Tibial nerve (tissue), 4 donors: ENCODE measurements at places on chromosomes 5 and 9. TPM values are rescaled to one million over a fixed set of nuclear protein-coding genes. Genes with fewer than 3 reads are reported as not detected.

DNA sequence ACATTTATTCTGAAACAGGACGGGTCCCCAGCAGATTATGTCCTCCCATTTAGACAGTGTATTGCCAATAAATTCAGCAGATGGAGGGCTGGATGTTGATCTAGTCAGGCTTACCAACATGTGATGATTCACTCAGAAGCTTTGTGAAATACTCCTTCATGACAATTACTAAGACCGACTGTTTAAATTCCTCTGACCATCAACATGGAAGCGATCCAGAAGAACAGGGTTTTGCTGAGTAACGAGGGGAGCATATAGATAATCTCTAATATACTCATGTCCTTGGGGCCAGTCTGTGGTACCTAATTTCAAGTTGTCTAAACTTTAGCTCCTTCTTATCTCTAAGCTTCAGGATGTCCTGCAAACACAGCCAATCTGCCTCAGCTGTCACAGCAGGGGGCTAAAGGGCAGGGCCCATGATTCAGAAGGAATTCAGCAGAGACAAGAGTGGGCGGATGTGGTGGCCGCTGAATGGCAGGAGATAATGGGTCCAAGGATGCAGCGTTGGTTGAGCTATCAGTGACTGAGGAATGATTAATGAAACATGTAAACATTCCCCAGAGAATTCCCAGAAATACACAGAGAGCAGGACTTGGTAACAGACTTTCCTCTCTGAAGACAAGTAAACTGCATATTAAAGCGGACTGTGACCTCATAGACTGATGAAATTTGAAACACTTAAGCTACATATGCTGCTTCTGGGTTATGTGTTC is 109.4 kb downstream of the ANKRD55 start:
- no peaks in the 10 kb centered on the region for H3K27me3 ChIP-seq
- H3K4me1 ChIP-seq: peaks cover 8% of the 10 kb centered on the region
- H3K4me3 ChIP-seq: no peak overlapping the region
- no peaks in the 10 kb centered on the region for H3K36me3 ChIP-seq

GRCh38 chr5:40166802-40167201 is 512.9 kb upstream of the PTGER4 start:
- H3K4me1 ChIP-seq: no peaks in the 10 kb centered on the region
- H3K27me3 ChIP-seq: no peaks in the 10 kb centered on the region
- H3K36me3 ChIP-seq: no peaks in the 10 kb centered on the region
- no peak overlapping the region for H3K4me3 ChIP-seq
- DNase-seq: no peak

HRCT1 gene
- total RNA-seq: 7.2 TPM

DNA sequence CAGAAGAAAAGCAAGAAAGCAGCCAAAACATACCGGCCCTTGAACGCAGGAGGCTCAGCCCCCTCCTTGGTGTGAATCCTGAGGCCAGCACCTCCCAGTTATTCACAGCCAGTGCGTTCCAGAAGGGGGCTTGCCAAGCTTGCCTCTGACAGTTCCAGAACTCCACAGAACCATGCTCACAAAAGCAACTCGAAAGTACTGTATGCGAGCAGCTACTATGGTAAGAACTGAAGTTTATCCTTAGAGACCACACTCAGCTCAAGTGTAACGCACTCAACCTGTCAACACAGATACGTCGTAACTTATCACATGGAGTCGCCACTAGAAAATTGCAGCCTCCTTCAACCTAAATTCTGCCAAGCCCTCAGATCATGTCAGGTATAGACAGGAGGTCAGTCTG is 1.4 kb downstream of the UBAC1 start:
- peak overlapping the region; percentile 99 for H3K4me3 ChIP-seq
- H3K36me3 ChIP-seq: no peaks in the 10 kb centered on the region
- H3K4me1 ChIP-seq: peaks cover 5% of the 10 kb centered on the region
- no peak for DNase-seq

DNA sequence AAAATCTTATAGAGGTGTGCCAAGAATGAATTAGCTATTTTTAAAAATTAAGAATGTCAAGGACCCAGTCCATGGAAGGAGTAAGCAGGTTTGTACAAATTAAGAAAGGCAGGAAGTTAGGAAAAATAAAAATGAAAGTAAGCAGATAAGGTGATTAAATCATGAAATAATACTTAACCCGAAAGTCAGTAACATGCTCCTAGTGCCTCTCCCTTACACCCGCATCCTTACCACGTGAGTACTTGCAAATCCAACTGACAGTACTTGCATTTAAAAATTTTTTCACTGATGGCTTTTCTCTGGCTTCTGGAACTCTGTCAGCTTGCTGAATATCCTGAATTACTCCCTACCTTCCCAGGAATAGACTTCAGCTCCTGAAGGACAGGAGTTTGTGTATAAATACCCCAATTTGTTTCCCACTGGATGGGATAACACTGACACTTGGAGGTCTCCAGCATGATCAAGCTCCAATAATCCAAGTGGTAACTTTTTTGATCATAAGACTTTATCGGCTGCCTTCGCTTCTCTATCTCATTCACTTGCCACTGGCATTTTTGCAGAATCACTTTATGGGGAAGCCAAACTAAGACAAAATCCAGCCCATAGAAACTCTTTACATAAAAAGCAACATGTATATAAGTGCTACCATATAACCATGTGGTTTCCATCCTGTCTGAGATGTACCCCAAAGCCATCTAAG is 41.6 kb upstream of the RICTOR start:
- no peaks in the 10 kb centered on the region for H3K27me3 ChIP-seq
- no peaks in the 10 kb centered on the region for H3K4me1 ChIP-seq
- no peaks in the 10 kb centered on the region for H3K36me3 ChIP-seq
- no peak overlapping the region for H3K4me3 ChIP-seq

DNA sequence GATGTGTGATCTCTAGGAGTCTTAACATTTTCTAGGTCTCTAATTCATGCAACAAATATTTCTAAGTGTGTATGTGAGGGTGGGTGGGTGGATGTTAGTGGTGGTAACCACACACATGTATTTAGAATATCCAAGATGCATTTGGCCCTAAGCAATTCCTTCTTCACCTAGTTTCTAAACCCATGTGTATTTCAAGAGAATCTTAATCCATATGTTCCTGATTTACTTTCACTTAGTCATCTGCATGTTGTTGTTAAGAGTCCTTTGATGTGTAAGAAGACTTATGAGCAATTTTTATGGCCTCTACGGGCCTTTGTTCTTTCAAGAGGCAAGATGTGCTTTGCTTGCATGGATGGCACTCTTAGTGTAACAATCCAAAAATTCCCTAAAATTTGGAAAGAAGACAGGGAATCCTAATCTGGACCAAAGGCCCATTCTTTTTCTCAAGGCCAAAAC is 282.6 kb downstream of the SPATA31D1 start:
- no peaks in the 10 kb centered on the region for H3K4me1 ChIP-seq
- H3K27me3 ChIP-seq: no peaks in the 10 kb centered on the region
- H3K4me3 ChIP-seq: no peak overlapping the region
- H3K36me3 ChIP-seq: no peaks in the 10 kb centered on the region

- no peaks in the 10 kb centered on the region for H3K27me3 ChIP-seq
- no peaks in the 10 kb centered on the region for H3K36me3 ChIP-seq
- peak; percentile 74 for DNase-seq
- no peaks in the 10 kb centered on the region for H3K4me1 ChIP-seq
- peak overlapping the region; percentile 79 for H3K27ac ChIP-seq
- H3K4me3 ChIP-seq: no peak overlapping the region
These were observed 80.6 kb upstream of the IL6ST start for GRCh38 chr5:56075361-56075760.
